GM12892 (cell line): ENCODE measurements at places on chromosomes 2 and 18.

DNA sequence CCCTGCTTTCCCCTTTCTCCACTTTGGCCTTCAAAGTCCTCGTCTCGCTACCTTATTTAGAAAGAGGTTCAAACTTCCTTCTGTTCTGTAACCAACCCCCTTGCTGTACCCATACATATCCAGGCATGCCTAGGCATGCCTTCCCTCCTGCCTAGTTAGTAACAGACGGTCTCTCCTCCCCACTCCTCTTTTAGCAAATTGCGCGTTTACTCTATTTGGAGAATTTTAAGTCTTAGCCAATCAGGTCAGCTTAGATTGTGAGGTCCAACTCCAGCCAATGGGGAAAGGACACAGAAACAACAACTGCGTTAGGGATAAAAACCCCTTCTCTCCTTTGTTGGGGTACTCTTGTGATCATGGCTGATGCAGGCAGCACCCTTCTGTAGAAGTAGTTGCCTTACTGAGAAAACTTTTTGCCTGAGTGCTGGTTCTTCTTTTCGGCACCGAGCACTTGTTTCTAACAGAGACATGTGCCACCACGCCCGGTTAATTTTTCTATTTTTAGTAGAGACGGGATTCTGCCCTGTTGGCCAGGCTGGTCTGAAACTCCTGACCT is 85.9 kb upstream of the FOXI3 start:
- DNase-seq = no peak

GRCh38 chr2:17162713-17163112 is 355.5 kb downstream of the RAD51AP2 start:
- DNase-seq = no peak

DNA sequence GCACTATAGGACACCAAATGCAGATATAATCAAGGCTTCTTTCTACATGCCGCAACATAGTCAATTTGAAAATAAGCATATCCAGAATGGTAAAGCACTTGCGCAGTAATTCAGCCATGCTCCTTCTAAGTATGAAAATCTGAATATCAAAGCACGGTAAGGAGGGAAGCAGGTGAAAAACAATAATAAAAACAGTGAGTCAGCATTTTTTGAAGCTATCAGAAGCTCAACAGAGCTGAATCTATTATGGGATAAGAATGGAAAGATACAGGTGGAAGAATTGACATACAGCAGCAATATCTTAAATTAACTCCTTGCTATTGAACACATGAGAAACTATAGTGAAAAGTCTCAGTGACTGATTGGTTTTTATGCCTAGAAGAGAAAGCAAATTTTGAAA is 266.3 kb downstream of the NRXN1 start:
- no peak for DNase-seq

- DNase-seq = no peak
These were observed 330.1 kb downstream of the SUCLG1 start for GRCh38 chr2:84129018-84129417.

DNA sequence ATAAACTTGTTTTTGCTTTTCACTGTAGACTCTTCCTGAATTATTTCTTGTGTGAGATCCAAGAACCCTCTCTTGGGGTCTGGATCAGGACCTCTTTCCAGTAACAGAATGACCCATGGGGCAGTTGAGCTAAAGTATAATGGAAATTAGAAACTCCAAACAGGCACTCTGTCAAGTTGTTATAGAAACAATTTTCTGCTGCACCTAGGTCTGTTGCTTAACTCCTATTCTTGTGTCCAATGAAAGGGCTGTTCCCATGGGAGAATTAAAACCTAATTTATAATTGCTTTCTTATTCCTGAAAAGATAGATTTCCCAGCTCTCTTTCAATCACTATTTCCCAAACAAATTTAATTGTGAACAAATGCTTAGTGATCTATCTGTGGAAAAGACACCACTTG is 1341.3 kb upstream of the PIK3C3 start:
- no peak for DNase-seq

DNA sequence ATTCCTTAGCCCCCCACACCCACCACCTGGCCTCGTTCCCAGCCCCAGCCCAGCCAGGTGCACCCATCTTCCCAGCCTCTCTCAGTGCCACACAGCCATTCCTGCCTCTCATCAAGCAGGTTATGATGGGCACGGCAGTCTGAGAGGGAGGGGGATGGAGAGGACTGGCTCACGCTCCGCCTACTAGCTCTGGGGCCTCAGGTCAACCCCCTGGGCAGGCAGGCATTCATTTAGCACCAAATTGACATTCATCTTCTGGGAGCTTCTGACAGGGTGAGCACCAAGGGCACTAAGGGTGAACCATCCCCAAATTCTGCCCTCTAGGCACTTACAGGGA is 66.2 kb upstream of the FOSL2 start:
- no peak for DNase-seq

- no peak for DNase-seq
These were observed 33.5 kb upstream of the RAB27B start for GRCh38 chr18:54794823-54795222.

DNA sequence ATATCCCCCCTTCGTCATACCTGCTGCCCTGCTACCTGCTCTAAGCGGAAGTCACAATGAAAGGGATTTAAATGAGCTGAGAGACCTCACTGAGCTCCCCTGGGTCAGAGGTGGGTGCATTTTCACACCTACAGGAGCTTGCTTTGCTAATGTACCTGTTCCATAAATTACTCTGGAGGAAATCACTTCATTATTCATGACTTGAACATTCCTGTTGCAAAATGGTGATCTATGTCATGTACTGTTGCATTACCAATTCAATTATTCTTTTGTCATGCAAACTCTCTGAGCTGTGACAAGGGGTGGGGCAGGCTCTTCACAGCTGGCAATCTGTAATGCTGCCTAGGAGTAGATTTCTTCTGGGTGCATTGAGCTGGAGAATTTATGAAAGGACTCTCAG is 761.3 kb downstream of the TSN start:
- DNase-seq = no peak

DNA sequence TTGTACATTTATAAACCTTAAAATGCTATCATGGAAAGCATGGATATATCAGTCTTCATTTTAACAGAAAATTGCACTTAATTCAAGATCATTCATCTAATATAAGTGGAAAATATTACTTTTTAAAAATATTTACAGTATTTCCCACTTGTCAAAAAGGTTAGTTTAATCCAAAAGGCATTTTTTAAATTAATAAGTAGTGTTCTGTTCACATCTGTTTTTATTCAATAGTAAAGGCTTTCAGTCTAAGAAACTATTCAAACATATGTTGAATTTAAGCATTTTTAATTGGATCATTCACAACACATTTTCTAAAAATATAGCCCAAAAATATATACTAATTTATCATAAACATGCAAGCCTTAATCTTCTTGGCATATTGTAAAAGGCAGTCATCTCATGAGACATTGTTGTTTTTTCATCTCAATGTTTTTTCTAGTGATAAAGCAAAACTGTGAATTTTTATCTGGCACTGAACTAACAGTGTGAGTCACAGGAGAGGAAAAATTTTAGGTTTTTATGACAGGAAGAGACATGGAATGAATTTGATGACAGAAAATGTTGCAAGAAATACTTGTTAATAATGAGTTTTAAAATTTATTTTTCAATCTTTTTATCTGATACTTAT is 1642.5 kb upstream of the TMEFF2 start:
- DNase-seq = no peak

DNA sequence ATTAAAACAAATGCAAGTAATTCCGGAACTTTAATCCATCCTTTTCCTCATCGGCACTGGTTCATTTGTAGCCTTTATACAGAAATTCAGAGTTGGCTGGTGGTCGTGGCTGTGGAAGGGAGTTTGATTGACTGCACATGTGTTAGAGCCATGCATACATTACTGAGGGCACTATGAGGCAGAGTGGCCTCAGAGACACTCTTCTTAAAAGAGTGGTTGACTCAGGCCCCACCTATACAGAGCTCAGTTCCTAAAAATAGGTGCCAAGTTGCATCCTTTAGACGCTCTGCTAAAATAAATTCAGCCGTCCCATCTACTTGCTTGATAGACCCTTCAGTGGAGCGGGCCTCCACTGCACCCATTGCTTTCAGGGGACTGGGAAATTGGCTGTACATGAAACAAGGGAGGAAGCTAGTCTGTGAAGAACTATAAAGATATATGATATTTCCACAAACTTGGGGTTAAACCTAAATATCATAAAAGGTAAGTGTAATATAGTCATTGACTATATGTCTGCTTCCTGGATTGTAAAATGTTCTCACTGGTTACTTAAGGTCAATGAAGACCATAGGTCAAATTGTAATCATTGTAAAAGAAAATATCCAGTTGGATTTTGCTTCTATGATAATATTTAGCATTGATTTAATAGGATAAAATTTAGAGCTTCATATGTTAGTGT is 298.9 kb downstream of the XIRP2 start:
- no peak for DNase-seq

DNA sequence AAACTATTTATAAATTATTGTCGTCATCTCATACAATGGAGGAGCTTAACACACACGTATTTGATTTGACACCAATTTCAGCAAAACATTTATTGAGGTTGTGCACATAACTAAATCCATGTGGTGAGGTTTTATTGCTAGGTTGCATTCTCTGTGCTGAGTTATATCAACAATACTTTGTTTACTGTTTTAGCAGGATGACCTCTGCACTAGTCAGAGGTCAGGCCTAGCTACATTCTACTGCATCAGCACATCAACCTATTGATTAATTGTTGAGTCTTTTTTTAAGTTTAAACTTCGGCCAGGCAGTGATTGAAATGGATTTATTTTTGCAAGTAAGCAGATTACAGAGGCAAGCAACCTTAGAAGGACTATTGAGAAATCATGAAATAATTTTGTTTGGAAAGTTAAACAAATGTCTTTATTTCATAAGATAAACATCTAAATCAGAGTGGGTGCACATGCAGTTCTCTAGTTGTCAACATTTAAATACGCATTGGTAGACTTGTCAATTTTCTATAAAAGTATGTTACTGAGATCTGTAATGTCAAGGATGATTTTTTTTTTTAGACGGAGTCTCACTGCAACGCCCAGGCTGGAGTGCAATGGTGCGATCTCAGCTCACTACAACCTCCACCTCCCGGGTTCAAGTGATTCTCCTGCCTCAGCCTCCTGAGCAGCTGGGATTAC is 75.2 kb upstream of the CD28 start:
- no peak for DNase-seq

GRCh38 chr2:126059379-126059778 is 596.6 kb upstream of the GYPC start:
- DNase-seq = no peak

GRCh38 chr18:21742315-21742687 is 1.7 kb downstream of the MIB1 start:
- DNase-seq = no peak

- DNase-seq = peak; percentile 16
These were observed 4.3 kb upstream of the HS6ST1 start for GRCh38 chr2:128322715-128323554.

GRCh38 chr2:204730603-204731002 is 185.3 kb downstream of the PARD3B start:
- DNase-seq = no peak

DNA sequence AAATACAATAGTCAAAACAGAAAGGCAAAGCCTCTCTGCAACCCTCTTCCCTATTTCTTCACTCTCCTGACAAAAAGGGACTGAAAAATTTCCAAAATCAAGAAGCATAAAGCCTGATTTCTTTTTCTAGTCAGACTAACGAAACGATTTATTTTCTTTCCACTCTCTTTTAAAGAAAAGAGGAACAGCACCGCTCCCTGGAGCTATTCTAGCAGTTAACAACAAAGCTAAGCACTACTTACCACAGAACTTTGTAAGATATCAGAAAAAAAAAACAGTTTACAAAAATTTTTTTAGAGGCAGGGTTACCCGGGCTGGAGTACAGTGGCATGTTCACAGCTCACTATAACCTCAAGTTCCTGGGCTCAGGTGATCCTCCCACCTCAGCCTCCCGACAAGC is 14.4 kb upstream of the FHL2 start:
- DNase-seq = no peak

GRCh38 chr2:218569038-218569431 is 396 bp downstream of the CNOT9 start:
- peak; percentile 31 for DNase-seq

DNA sequence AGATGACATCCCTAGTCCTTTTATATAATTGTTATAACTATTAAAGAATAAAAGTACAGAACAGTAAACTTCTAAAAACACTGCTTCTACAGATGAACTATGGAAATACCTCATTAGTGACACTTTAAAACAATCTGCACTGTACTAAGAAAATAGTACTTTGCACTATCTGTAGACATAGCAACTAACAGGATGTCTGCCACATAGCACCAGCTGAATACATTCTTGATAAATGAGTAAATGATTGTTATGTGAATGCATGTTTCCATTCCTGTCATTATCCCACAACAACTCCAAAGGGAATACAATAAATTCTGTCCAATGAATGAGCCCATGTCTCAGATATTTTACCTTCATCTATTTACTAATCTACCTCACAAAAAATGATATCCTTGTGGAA is 115.3 kb upstream of the SLC35G4 start:
- DNase-seq = no peak

- DNase-seq = no peak
These were observed 110.9 kb downstream of the MIB1 start for GRCh38 chr18:21851327-21851961.

DNA sequence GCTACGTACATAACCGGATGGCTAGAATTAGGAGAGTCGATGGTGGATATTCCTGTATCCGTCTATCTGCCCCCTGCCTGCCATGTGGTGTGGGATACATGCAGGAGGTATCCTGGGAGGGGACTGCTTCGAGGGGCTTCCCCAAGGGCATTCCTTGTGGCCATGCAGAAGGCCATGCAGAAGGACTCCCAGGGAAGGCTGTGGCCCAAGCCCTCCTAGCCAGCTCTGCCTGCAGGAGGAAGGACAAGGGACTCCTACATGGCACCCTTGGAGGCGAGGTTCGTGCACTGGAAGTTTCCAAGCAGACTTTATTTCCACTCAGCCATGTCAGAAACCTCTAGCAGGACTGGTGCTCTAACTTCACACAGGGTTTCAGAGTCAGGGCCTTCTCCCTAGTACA is 136.1 kb downstream of the KLHL29 start:
- DNase-seq = no peak

DNA sequence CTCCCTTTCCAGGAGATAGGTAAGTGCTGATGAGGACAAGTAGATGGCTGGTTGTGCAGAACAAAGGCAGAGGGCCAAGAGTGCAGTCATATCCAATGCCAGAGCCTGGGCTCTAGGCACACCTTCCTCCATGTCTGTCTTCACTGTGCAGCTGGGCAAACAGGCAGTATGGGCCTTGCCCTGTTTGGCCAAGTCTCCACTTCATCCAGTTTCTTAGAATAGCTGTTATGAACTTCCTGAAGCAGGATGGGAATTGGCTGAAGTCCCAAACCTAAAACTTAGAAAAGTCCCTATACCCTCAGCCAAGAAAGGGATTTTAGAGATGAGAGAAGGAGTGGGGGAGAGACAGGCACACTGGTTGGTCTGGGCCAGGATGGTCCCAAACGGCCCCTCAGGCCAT is 37.5 kb upstream of the CYP26B1 start:
- DNase-seq = no peak

GRCh38 chr2:178415979-178416378 is 35.0 kb downstream of the PRKRA start:
- no peak for DNase-seq
